ENCODE measurements at places on chromosomes 3 and 15.

DNA sequence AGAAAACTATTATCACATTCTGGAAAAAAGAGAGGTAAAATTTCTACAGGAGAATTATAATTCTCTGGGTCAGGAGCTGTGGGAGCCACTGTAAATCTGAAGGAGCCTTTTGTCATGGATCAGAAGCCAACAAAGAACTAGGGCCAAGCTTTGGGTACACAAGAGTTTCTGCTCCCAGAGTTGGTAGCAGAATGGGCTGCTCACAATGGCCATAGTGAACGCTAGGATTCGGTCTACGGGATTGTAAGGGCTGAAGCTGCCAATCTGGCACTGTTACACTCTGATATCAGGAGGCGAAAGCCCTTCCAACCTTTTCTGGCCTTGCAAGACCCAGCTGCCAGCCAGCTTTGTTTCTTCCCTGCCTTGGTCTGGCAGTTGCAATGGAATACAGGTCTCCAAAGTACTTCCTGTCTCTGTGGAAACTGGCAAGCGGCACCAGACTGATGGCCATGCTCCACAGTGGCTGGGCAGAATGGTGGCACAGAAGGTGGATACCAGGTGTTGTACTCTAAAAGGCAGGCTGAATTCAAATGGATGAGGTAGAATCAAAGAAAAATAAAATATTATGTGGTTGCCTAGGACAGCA, 831.7 kb downstream of the CADM2 start:
- DNase-seq, result no peak

DNA sequence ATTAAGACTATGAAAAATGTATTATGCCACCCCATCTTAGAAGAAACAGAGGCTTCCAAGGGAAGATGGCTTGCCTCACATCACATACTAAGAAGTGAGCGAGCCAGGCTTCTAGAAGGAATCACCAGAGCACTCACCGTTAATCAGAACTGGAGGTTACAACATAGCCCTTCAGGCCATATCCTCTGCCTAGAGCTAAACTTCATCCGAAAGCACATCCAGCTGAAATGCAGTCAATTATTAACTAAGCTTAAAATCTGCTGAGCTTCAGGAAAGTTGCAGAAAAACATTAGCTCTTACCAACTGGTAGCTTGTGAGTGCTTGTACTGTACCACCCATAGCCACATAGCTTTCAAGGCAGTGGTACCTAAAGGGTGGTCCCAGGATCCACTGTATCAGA, 483.2 kb downstream of the TBL1XR1 start:
- DNase-seq, result no peak

GRCh38 chr3:46389306-46389705, 17.6 kb downstream of the CCR5AS start:
- no peak for DNase-seq

DNA sequence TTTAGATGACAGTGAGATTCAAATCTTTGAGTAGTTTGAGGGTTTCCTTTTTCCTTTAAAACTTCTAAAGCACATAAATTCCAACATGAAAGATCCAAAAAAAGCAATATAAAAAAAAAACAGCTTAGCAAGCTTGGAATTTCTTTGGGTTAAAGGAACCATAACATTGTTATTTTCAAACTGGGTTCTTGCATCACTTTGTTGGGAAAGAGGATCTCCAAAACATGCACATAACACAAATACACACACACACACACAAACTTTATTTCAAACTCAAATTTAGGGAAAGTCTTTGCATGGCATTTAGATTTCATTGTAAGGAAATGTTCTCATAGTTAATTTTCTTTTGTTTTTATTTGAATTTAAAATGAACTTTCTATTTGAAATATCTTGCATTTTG, 79.2 kb upstream of the COL8A1 start:
- no peak for DNase-seq

GRCh38 chr3:64266065-64266931, 41.0 kb upstream of the PRICKLE2 start:
- DNase-seq, result no peak

- DNase-seq, result no peak
Measured at GRCh38 chr15:100711516-100712021, 109.2 kb downstream of the ASB7 start.

GRCh38 chr3:105744202-105744601, 124.6 kb downstream of the CBLB start:
- DNase-seq, result no peak

- no peak for DNase-seq
Measured at GRCh38 chr3:151328298-151328995, 902 bp downstream of the P2RY13 start.

- no peak for DNase-seq
Measured at GRCh38 chr15:38642689-38643270, 78.2 kb upstream of the RASGRP1 start.

- DNase-seq, result no peak
Measured at GRCh38 chr15:94387442-94387841, 156.1 kb downstream of the MCTP2 start.

DNA sequence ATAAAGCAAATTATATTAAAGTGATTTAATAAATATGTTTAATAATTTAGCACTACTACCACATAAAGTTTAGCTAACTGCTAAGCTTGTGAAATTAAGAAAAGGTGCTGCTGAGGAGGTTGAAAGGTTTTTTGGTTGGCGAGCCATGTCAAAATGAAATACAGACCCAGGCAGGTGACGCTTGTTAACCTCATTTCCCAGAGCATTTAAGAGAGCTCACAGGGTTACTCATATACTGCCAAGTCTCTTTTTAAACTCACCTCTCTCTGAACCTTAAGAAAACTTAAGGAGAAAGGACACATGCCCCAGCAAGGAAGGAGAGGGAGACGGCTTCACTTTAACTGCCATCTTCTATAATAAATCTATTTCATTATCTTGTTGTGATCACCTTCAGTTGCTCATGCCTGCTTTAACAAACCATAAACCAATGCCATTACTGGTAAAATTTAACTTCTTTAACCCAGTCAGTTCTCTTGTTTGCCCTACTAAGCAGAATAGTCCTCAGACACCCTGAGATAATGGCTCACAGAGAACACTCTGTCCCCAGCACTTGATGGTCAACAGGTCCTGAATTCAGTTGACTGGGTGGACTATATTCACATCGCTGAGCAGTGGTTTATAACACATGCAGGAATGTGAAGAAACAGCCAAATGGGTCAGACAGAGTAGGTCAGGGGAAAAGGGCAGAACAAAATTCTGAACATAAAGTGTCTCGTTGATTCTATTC, 540.1 kb downstream of the UNC13C start:
- DNase-seq, result no peak

- no peak for DNase-seq
Measured at GRCh38 chr15:42832576-42832975, 88.0 kb downstream of the TTBK2 start.

DNA sequence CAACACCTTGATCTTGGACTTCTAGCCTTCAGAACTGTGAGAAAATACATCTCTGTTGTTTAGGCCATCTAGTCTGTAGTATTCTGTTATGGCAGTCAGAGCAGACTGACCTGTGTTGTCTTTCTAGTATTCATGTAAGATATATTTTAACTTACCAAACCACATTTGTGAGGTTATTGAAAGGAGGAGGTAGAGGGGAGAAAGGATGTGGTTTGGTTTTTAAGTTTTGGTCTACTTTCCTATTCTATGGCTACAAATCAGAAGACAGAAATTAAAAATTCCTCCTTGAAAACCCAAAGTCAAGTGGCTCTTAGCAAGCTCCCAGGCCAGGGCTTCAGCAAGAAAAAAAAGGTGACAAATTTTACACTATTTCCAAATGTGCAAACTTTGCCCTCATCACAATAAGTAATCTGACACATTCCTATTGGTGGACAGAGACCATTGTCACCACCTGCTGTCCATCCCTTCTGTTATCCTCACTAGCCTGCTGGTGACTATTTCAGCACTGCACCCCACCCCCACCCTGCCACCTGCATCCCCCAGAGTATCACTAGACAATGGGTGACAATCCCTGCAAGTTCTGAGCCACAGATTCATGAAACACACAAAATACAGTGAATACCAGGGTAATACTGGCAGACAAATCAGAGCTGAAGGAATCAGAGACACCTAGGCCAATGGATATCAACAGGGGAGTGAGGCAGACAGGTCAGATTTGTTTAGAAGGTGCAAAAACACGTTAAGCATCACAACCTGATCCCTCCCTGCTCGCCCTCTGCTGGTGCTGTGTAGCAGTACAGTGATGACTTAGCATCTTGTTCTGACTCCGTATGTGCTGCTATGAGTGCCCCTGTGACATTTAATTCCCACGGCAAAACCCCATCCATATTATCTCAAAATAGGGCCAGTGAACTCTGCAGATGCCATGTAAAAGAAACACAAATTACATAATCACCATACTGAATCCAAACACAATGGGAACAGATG, 79.0 kb upstream of the DCLK3 start:
- DNase-seq, result no peak

GRCh38 chr3:182180654-182181385, 469.1 kb downstream of the SOX2 start:
- no peak for DNase-seq

DNA sequence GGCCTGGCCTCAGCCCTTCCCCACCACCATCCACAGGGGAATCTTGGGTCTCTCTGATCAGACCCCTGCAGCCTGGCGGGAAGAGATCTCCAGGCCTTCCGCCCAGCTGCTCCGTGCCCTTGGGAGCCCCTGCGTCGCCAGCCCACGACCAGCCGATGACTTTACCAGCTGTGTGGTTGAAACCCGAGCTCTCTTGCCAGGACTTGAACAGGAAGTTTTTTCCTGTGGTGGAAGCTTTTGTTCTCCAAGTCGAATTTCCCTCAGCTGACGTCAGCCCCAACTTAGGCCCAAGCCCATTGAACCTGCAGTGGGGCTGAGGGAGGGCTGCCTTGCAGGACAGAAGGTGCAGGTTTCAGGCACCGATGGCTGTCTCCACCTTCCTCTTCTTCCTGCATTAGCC, 51.7 kb upstream of the SMAD3 start:
- DNase-seq, result no peak

DNA sequence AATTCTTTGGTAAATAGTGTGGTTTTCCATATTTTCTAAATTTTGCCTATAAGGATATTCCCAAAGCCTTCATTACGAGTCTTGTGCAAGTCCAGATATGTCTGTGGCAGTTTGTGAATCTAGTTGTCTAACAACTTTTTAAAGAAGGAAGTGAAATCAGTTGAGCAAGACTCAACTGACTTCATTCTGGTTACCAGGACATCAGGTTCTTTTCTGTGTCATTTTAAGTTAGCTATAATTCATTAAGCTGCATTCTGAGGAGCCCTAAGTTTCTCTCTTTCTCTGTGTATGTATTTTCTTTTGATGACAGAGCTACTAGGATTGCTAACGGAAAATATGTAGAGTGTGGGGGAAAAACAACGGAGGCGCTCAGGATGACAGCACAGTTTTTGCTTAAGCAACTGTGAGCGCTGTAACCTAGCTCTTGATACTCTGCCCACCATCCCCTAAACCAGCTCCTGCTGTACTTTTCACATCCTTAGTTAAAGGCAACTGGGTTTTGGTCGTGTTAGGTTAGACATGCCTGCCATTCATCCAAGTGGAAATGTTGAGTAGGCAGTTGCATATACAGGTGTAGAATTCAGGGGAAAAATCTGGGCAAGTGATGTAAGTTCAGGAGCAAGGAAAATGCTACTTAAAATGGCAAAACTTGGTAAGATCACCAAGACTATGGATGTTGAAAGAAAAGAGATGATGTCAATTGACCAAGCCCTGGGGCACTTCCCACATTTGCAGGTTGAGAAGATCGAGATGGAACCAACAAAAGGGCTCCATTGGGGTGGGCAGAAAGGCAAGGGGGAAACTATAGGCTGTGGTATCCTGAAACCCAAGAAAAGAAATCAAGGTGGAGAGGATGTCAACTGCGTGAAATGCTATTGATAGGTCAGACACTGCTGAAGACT, 9.2 kb downstream of the MFSD1 start:
- DNase-seq, result no peak

GRCh38 chr15:34993412-34993811, 5.3 kb upstream of the ZNF770 start:
- DNase-seq, result no peak

- DNase-seq, result no peak
Measured at GRCh38 chr15:86036243-86036642, 43.4 kb upstream of the AGBL1 start.

DNA sequence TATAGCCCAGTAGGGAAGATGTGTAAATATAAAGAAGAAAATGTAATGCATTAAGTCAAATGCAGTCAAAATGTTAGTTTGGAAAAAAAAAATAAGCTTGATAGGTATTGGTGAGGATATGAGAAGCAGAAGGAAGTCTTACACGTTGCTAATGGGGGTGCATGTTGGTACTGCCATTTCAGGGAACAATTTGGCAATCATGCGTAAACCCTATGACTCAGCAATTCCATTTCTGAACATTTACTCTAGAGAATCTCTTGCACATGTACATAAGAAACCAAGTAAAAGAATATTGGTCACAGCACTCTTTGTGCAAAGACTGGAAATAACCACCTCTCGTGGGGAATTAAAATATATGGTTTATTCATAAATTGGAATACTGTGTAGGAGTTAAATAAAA, 35.5 kb upstream of the TIMP4 start:
- DNase-seq, result no peak

DNA sequence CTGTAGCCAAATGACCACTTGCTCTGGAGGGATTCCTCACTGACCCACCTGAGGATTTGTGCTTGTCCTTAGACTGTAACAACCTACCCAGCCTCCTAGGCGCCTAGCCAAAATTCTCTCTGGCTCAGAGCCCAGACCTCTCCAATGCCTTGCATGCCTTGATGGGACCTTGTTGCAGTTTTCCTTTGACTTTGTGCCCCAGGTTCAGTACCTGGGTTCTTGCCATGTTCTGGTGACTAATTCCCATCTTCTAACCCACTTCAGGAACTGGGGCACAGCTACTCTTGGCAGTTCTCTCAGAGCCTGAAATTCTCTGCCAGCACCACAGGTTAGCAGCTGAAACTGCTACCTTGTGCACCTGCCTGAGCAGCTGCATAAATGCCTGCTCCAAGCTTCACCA, 27.0 kb upstream of the UBE3A start:
- DNase-seq, result no peak

GRCh38 chr3:117105686-117106085, 396.1 kb downstream of the TUSC7 start:
- DNase-seq, result no peak

DNA sequence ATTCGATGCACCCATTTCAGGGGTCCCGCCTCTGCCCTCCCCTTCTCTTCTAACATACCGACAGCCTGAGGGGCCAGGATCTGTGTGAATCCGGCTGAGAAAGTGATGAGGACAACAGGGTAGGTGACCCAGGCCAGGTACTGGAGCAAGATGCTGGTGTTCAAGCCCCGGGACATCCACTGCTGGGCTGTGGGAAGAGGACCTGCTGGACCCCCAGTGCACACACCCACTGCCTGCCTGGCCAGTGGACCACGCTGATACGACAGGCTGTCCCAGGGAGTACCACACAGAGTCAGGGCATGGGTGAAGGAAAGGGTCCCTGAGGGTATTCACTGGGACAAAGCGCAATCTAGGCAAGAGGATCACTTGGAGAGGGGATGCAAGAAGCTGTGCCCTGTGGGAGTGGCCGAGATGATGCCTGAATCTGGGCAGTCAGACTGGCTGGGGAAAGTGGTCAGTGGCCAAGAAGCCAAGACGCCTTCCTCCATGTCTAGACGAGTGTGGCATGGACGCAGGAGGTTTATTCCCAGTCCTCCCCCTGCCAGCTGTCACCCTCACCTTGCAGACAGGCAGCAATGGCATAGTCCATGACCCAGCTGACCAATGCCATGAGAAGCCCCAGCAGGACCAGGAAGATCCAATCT, 3.2 kb downstream of the CLCN2 start:
- DNase-seq, result no peak

- no peak for DNase-seq
Measured at GRCh38 chr3:128725547-128726022, 398 bp upstream of the RAB7A start.

- no peak for DNase-seq
Measured at GRCh38 chr15:76991741-76992645, 2.9 kb upstream of the PSTPIP1 start.

- no peak for DNase-seq
Measured at GRCh38 chr3:117626577-117626976, 917.0 kb downstream of the TUSC7 start.
